ENCODE measurements at places on chromosomes 7 and 10.

DNA sequence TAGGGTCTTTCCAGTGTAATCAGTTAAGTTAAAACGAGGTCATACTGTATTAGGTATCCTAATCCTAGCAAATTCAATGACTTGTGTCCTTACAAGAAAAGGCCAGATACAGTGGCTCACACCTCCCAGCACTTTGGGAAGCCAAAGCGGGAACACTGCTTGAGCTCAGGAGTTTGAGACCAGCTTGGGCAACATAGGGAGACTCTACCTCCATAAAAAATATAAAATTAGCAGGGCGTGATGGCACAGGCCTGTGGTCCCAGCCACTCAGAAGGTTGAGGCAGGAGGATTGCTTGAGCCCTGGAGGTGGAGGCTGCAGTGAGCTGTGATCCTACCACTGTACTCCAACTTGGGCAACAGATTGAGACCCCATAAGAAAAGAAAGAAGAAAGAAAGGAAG, 61.1 kb downstream of the CXCL12 start:
- no peak for DNase-seq

- DNase-seq, result peak; percentile 20
These were observed 115.2 kb downstream of the SORBS1 start for GRCh38 chr10:95445837-95446486.

DNA sequence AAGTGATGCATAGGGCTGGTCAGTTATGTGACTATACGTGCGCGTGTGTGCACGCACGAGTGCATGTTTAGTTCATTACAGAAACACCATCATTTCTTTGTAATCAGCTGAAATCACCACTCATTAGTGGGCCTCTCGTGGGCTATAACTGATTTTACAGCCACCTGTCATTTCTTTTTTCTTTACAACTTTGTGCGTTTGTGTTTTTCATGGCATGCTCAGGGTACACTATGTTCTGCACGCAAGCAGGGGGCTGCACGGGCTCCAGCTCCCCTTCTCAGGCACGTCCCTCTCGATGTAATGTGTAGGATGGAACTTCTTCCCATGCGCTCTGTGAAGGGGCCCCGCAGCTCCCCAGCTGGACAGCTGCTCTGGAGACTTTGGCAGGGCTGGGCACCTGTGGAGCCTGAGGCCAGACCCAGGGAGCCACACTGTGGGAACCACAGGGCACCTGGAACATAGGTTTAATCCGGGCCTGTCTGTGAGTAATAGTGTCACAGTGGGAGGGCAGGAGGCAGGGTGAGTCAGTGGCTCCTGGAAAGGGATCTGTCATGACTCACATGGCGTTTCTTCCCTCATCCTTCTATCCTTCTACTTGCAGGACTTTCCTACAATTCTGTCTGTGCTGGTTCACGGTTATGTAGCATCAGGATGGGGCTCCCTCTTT, 4.9 kb downstream of the GCK start:
- no peak for DNase-seq

- peak; percentile 12 for DNase-seq
These were observed 111.6 kb downstream of the ADCY1 start for GRCh38 chr7:45685619-45686240.

- no peak for DNase-seq
These were observed 192.7 kb upstream of the LRGUK start for GRCh38 chr7:133934262-133934976.

- DNase-seq, result no peak
These were observed 347.9 kb downstream of the TNS3 start for GRCh38 chr7:47233996-47234395.

GRCh38 chr7:22582863-22583622, 83.1 kb upstream of the STEAP1B start:
- no peak for DNase-seq

DNA sequence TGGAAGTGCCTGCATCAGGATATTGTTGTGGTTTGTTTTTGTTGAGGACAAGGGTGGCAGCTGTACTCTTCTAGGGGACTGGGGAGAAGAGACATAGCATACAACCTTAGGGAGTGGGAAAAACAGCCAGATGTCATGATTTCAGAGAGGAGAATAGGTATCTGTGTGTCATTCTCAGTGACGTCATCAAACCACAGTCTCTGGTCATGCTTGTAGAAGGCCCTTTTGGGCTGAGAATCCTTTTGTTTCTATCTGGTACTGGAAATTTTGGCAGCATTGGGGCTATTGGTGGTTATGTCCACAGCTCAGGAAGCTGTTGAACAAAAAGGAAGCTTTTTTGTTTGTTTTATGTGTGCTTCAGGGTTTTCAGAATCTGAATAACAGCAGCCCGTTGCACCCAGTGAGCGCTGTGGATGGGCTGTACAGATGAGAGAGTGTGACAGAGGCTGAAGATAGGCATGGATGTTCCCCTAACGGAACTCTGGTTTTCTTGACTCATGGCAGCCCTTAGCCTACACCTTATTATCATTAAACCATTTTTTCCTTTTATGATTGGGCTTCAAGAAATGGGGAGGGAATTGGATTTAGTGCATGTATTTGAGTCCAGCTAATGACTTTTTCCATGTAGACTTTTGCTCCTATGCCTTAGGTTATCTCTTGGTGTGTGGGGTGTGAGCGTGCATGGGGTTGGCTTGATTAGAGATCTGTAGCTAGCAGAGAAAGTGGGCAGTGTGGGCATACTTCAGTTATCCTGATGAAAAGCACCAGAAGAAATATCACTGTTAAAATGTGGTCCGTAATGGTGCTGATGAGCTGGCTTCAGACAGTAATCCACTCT, 65.7 kb downstream of the SND1 start:
- DNase-seq, result no peak

DNA sequence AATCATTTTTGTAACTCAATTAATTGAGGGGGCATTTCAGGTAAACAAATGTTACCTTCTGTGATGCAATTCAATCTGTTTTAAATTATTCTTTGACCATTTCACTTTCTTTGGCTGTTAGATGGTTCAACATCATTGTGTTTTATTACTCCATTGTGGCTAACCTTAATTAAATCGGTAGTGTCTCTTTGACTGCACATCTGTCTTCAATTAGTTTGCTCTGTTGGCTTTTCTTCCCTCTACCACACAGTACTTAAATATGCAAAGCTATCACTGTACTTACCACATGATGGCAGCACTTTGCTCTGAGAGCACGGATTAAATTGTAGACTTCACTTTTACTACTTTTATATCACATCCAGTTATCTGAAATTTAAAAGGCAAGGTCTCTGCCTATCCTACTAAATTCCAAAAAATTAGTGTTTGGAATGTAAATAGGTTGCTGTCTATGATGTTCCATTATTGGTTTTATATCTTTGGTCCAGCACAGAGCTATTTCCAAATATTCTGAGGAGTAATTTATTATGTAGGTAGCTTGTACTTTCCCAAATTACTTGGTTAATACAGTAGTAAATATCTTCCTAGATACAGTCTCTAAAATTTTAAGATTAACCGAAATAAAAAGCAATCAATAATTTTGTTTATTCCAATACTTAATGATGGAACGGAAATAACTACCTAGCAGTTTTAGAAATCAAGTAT, 352.0 kb downstream of the PCLO start:
- no peak for DNase-seq

GRCh38 chr7:29318853-29319718, 124.5 kb downstream of the CHN2 start:
- DNase-seq, result no peak

GRCh38 chr7:36945612-36946400, 221.5 kb upstream of the AOAH start:
- DNase-seq, result no peak

DNA sequence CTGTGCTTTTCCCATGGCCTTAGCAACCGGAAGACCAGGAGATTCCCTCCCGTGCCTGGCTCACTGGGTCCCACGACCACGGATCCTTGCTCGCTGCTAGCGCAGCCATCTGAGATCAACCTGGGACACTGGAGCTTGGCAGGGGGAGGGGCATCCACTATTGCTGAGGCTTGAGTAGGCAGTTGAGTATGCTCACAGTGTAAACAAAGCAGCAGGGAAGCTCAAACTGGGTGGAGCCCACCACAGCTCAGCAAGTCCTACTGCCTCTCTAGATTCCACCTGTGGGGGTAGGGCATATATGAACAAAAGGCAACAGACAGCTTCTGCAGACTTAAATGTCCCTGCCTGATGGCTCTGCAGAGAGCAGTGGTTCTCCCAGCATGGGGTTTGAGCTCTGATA, 697.0 kb downstream of the SORCS1 start:
- DNase-seq, result no peak

GRCh38 chr10:73244866-73245477, 2.1 kb downstream of the DNAJC9 start:
- DNase-seq, result no peak

- no peak for DNase-seq
These were observed 18.7 kb downstream of the DKK1 start for GRCh38 chr10:52332815-52333214.

DNA sequence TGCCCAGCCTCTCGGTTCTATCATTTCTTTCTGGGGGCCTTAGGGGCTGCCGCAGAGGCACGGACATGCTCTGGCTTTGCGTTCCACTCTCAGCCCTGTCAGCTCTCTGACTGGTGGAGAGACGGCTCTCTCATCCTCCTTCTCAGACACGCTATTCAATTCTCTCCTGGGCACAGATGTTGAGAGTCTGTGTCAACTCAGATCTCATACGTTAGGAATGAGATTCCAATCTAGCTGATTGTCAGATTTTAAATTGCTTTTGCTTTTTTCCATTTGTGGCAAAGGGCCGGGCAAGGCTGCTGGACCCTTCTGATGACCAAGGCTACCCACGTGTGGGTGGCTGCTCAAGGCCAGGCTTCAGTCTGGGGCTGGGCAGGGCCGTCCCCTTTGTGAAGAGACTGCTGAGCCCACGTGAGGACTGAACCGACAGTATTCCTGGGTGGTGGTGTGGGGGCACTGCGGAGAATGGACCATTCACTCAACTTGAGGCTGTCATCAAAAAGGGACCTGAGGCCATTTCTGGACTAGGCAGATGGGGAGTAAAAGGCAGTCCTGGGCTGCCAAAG, 71.5 kb downstream of the CLEC2L start:
- no peak for DNase-seq

GRCh38 chr7:99790407-99790806, 6.4 kb upstream of the CYP3A4 start:
- DNase-seq, result no peak

- DNase-seq, result no peak
These were observed 156.7 kb upstream of the NPVF start for GRCh38 chr7:25384788-25385505.

- no peak for DNase-seq
These were observed 36.3 kb downstream of the ELFN1 start for GRCh38 chr7:1706381-1706720.

- no peak for DNase-seq
These were observed 10.0 kb upstream of the MBL2 start for GRCh38 chr10:52782554-52782953.

- peak; percentile 6 for DNase-seq
These were observed 190.3 kb downstream of the DNAJB6 start for GRCh38 chr7:157526913-157527634.

DNA sequence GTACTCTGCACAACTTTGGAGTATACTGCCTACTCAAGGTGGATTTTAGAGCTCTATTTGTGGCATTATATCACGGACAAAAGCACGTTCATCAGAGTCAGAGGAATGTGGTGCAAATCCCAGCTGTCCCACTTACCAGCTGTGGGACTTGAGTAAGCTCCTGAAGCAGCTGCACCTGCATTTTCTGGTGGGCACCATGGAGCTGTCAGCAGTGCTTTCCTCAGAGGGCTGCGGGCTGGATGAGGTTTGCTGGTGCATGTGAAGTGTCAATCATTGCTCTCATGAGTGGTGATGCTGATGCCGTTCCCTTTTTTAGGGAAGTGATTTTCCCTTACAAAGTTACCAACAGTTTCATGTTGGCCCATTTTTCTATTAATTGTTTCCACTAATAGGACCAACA, 53.4 kb downstream of the EGFR start:
- DNase-seq, result no peak

GRCh38 chr7:1539181-1539881, 8.8 kb downstream of the MAFK start:
- no peak for DNase-seq

DNA sequence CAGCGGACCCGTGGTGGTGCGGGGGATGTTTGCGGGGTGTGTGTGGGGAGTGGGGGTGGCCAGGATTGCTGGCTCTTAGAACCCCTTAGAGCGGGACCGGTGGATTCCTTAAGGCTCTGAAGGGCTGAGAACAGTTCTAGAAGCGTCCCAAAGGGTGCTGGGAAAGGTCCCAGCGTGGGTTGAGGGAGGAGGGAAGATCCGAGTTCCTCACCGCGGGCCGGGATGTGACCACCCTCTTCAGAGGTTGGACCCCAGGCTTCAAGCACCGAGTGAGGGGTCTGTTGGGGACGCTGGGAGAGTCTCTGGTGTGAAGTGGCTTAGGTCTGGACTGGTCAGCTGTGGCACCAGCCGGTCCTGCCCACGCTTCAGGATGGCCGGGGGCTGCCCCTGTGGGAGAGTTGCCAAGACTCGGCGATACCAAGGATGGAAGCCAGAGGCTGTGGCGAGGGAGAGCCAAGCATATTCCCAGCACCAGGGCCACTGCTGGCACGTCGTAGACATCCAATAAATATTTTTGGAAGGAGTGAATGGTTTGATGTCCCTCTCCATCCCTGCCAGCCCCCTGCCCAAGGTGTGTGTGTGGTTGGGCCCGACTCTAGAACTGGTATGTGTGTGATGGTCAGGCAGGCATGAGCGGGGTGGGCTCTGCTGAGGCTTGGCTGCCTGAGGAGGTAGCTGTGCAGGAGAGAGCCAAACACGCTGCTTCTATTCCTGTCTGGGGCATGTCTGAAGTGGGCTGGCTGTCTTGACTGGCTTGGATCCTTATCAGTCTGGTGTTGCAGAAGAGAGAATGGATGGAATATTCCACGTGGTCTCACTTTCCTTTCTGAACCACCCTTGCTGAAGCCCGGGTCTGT, 19.2 kb downstream of the ZNF775 start:
- no peak for DNase-seq

DNA sequence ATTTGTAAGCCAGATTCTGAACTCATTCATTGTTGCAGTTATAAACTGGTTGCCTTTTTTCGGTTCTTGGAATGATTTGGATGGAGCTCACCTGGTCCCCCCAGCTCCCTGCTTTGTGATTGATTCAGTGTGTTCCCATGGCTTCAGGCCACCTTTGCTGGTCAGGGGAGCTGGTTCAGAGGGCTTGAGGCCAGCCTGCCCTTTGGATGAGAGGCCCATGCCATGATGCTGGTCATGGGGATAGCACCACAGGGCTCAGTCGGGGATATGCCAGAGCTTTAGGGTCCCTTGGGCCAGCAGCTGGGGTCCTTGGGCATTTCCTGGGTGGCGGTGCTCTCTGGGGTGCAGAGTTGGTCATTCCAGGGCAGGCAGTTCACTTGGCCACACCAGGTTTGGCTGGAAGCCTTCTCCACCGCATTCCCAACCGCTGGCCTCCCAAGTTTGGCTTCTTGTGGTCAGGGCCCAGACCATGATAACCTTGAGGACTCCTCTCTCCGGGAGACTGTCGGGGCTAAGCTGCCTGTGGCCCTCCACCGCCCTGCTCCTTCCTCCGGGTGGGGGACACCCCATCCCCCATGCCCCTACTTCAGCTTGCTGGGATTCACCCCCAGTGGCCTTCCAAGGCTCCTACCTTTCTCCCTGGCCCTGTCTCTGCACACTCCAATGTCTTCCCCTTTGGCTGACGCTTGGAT, 65.1 kb downstream of the MGMT start:
- no peak for DNase-seq

GRCh38 chr7:82404652-82405051, 38.9 kb downstream of the CACNA2D1 start:
- no peak for DNase-seq

GRCh38 chr7:143303733-143304132, 12.2 kb upstream of the CLCN1 start:
- no peak for DNase-seq
